Neural crest cell (in vitro differentiated cells): ENCODE measurements at places on chromosomes 1 and 21.

DNA sequence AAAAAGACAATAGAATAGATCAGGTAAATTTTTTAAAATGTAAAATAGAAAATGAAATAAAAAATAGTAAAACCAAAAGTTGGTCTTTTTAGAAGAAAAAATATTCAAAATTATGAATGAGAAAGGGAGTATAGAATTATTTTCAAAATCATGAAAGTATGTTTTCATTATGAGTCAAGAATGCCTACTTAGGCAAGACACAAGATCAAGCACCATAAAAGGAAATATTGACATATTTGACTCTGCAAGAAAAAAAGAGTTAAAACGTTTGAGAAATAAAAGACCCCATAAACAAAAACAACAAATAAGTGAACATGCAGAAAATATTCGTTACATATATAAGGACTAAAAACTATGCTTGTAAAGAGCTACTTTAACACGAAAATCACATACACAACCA, 4.8 kb upstream of the COX20 start:
- no peak for DNase-seq

DNA sequence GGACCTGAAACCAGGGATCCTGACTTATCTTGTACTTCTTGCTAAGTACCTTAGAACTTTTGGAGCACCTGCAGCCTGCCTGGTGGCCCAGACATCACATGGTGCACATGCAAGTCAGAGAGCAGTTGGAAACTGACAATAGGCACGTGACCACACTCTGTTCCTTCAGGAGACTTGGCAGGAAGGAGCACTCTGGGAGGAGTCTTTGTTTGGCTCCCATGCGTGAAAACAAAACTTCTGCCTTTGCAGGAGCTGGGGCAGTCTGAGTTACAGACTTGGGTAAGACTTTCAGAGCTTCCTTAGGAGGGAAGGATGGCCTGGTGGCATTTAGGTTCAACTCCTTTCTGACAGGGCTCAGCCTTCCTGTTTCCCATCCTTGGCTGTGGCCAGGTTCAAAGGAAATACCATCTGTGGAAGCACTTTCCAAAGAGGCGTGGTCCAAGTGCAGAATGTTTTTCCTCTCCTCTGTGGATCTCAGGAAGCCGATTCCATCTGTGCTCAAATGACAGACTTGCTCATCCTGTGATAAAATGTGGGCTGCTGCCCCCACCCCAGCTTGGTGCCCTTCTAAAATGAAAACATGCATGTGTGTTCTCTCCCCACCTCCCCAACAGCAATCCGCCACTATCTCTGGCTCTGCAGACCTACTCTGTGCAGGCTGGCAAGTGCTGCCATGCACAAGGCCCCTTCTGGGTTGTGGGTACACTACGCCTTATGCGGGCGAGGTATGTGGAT, 14.1 kb upstream of the ZNF436 start:
- no peak for DNase-seq

GRCh38 chr1:193479187-193479586, 292.8 kb upstream of the B3GALT2 start:
- no peak for DNase-seq

- DNase-seq = no peak
Measured at GRCh38 chr21:29052224-29052623, 21.2 kb downstream of the CCT8 start.

GRCh38 chr1:30757352-30758120, at the start of gene LAPTM5:
Gene LAPTM5, minus strand, starts transcription at chr1:30757774. Its CDS starts 29 bp downstream, at chr1:30757745.
- DNase-seq = no peak

- DNase-seq = no peak
Measured at GRCh38 chr1:205545991-205546390, 41.5 kb downstream of the CDK18 start.

- DNase-seq = no peak
Measured at GRCh38 chr1:228082918-228083870, 686 bp downstream of the ARF1 start.

DNA sequence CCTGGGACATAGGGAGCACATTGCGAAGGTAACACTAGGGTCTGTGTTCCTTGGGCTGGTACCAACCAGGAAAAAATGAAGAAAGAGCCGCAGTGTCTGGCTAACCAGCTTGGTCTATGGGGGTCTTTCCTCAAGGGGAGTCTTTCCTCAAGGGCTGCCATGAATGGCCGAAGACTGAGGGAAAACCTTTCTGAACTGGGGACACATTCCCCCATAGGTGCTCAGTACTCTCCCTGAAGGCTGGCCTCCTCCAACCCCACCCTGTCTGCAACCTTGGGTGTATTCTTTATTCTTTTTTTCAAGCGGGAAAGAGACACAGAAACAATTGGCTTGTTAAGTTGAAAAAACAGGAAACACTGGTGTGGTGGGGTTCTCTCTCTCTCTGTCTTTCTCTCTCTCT, 200.5 kb downstream of the BACH1 start:
- DNase-seq = no peak

DNA sequence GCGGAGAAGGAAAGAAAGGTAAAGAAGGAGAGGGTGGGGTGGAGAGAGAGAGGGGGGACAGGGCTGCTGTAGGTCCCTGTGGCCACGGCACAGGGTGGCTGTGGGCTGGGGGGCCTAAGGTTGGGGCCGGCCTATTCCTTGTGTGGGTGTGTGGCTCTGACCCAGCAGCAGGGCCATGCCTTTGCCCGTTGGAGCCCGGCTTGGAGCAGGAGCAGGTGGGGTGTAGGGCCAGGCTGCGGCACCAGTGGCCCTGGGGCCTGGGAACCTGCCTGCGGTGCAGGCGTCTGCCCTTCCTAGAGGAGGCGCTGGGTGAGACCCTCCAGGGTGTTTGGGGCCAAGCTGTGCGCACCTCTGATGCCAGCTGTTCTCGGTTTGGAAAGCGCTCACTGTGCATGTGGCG, 19.7 kb upstream of the SUMO3 start:
- no peak for DNase-seq
